Left ventricle myocardium inferior (tissue), 1 donor: ENCODE measurements at places on chromosomes 7 and 10. TPM values are rescaled to one million over a fixed set of nuclear protein-coding genes. Genes with fewer than 3 reads are reported as not detected.

The ING3 gene
- 13.4 TPM for total RNA-seq

The CALCR gene
- total RNA-seq, result 0.08 TPM

DNA sequence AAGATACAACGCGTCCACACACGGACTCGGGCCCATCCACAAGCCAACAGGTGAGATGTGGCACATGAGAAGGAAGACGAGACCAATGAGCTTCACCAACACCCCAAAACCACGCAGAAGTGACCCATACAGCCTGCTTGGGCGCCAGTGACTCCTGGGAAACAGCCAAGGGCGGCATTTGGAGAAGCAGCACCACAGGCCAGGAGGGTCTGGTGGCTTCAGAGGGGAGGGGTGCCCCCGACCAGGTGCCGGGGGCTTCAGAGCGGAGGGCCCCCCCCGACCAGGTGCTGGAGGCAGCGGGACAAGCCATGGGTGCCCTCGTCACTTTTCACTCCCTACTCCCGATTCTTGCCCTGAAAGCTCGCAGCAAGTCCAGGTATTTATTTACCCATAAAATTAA, 140.1 kb downstream of the DIP2C start:
- DNase-seq, result no peak

GRCh38 chr7:103967401-103967800, 22.1 kb downstream of the RELN start:
- no peak for DNase-seq
